ENCODE measurements at places on chromosomes 4 and X.

DNA sequence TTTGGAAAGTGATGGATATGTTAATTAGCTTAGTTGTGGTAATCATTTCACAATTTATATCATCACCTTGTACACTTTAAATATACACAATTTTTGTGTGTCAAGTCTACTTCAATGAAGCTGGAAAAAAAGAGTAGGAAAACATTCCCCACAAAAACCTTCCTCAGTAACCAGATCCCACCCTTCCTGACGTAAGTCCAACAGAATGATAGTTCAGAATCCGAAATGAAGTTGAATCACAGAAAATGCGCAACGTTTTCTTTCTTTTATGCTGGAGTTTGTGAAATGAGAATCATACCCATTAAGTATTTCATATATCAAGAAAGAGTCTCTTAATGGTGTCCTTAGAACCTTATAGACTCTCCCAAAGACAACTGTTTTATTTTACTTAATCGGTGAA, 292.9 kb downstream of the USP46 start:
- no peak for DNase-seq

- no peak for DNase-seq
Measured at GRCh38 chr4:26842911-26843310, 17.7 kb upstream of the STIM2 start.

DNA sequence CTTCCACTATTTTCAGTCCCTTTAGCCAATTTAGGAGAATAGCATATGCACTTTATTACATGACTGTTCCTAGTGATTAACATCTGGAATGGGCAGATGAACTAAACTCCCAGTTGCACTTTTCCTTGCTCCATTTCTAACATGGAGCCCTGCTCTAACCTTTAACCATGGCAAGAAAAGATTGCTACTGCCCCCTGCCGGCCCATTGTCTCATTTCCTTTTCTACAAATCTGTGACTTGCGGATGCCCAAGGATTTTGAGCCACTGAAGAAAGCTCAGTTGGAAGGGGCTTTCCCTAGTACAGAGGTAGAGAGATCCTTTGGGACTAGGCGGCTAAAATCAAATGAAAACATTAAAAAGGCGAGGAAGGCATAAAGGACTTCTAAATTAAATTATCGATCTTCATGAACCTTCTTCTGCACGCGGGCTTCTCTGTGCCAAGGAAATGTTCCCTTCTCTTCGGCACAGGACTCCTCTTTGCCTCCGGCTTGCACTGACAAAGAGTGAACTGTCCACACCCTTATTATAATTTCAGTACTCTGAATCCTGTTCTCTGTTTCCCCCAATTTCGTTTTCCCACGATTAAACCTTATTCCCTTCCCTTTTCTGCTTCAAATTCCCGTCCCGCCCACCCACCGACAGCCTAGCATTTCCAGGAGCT, 577 bp upstream of the GLRA2 start:
- peak; percentile 1 for DNase-seq

GRCh38 chr4:1060621-1061020, 49.2 kb downstream of the FGFRL1 start:
- DNase-seq, result no peak

DNA sequence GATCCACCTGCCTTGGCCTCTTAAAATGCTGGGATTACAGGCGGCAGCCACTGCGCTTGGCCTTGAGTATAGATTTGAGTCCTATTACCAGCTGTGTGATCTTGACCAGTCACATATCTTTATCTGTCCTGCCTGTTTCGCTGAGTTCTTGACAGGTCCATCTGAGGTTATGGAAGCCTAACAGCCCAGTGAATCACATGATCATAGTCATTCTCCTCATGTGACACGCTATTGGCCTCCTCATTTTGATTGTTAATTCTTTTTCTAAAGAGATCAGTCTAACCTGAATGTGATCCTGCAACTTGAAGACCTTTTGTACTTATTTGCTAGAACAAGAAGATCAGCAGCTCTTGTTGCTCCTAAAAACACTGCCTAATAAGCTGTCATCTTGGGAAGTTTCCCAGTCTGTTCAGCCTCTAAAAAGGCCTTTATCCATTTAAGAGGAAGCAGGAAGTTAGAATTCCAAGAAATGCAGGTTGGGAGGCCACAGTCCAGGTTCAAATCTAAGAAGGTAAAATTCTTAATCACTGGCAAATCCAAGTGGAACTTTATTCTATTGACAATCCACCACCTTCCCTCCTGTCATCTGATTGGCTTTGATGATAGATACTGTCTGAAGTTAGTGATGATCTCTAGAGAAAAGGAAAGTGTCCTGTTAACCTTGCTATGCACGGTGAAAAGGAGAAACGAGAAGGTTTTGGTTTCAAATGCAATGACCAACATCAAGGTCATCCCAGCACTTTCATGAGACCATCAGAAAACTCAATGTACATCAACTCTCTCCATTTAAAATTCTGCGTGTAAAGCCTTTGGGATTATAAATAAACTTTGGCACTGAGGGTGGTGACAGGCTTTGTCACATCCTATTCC, 86.9 kb downstream of the CHRNA9 start:
- no peak for DNase-seq

DNA sequence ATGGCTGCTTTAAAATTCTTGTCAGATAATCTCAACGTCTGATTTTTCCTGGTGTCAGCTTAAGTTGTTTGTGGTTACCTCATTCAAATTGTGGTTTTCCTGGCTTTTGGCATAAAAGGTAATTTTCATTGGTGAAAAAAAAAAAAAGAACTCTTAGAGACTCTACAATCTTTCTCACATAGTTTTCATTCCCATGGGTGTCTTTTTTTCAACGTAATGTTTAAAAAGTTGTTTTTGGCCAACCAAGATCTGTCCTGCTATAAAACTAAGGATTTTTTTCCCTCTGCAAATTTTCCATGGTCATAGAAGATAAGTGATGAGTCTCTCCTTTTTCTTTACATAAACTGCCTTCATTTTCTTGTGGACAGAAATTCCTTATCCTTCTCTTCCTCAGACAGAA, 28.9 kb upstream of the RPS6KA6 start:
- no peak for DNase-seq

- no peak for DNase-seq
Measured at GRCh38 chr4:15755321-15756155, 22.6 kb upstream of the CD38 start.

- DNase-seq, result no peak
Measured at GRCh38 chrX:24498181-24498580, 33.1 kb downstream of the PDK3 start.

DNA sequence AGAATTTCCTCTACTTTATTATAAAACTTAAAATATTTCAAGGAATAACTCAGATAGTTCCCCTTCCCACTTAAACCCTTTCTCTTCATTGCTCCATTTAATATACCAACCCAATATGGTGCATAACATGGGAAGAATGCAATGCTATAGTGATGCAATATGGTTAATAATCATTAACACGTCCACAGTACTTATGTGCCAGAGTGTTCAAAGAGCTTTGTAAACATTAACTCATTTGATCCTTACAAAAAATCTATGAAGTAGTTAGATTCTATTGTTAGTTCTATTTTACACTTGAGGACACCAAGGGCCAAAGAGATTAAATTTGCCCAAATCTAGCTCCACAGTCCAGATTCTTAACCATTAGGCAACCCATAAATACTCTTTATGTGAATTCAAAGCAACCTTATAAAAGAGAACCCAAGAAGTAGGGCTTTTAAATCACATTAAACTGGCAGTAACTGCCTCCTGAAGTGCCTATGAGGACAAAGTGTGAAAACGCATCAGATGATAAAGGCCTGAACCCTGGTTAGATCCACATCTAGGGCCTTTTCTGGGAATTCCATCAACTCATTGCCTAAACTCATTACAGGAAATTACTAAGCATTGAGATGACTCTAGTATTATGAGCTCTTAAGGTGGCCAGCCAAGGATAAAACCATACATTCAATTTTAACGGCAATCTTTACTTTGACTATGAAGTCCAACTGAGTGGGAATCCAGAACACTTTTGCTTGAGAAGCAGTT, 94.3 kb downstream of the AREG start:
- no peak for DNase-seq

GRCh38 chrX:39652336-39652735, 445.4 kb downstream of the BCOR start:
- no peak for DNase-seq

DNA sequence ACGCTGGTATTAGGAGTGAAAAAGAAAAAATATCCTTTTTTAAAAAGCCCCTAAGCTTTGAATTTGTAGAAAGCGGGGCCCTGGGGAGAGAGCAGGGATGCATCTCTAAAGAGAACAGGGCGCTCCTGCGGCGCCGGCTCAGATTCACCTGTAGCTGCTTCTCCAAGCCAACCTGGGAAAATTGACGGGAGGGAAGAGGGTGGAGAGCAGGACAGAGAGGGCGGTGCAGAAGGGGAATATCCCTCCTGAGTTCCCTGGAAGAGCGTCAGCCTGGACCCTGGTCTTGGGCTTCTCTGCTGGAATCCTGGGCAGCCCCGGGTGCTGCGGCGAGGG, 776 bp upstream of the SOWAHD start:
- no peak for DNase-seq
